ENCODE measurements at places on chromosomes 7 and 10. TPM values are rescaled to one million over a fixed set of nuclear protein-coding genes. Genes with fewer than 3 reads are reported as not detected.

DNAJC12 gene
- 5.9 TPM for polyA plus RNA-seq

DNA sequence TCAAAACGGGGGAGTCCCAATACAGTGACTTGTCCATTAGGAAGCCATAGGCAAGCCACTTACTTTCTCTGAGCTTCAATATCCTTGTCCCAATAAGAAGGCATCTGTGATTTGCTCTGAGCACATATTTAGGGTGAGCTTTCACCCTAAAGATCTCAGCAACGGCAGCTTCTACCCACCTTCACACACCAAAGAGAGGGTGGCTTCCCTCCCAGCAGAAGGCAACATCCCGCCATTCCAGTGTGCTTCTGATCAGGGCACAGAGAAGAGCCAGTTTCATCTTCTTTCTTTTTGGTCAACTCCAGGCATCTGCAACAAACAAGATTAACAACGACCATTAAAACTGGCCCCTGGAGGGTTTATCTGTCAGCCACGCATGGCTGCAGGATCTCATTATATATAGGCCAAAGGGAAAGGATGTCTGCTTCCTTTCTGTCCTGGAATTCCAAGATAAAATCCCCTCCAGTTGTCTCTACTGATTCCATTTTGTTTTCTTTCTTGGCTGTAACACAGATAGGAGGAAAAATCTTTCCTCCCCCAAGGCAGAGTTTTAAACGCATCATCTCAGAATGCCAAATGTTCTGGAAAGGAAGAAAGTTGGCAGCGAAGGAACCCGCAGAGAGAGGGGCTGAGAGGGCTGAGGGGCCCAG, 491 bp upstream of the SH2D4B start:
- DNase-seq: no peak

DNA sequence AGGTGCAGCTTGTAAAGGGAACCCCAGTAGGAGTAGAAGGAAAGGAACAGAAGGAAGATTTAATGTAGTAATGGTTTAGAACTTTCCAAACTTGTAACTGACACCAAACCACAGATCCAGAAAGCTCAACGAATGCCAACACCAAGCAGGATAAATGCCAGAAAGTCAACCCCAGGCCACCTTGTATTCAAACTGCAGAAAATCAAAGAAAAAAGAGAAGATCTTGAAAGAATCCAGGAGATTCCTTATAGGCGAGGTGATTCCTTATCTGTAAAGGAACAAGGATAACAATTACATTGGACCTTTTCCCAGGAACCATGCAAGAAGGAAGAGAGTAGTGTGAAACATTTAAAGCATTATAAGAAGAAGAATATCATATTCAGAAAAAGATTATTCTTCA, 93.6 kb downstream of the NKX6-2 start:
- no peak for DNase-seq

DNA sequence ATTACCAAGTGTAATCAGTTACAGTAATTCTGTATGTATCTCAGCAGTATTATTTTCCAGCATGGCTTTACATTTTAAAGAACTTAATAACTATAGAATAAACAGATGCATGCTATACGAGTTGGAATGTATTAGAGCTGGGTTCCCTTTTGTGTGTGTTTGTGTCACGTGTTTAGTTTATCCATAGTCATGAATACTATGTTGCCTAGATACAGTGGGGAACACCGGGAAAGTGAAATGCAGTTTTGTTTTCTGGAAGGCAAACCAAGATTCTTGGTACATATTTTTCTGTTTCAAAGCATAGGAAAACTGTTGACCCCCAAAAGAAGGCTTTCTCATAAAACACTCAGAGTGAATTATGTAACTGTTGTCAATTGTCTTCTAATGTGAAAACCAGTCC, 119.0 kb downstream of the FANK1 start:
- no peak for DNase-seq

STEAP2 gene
- 6.0 TPM for polyA plus RNA-seq

DNA sequence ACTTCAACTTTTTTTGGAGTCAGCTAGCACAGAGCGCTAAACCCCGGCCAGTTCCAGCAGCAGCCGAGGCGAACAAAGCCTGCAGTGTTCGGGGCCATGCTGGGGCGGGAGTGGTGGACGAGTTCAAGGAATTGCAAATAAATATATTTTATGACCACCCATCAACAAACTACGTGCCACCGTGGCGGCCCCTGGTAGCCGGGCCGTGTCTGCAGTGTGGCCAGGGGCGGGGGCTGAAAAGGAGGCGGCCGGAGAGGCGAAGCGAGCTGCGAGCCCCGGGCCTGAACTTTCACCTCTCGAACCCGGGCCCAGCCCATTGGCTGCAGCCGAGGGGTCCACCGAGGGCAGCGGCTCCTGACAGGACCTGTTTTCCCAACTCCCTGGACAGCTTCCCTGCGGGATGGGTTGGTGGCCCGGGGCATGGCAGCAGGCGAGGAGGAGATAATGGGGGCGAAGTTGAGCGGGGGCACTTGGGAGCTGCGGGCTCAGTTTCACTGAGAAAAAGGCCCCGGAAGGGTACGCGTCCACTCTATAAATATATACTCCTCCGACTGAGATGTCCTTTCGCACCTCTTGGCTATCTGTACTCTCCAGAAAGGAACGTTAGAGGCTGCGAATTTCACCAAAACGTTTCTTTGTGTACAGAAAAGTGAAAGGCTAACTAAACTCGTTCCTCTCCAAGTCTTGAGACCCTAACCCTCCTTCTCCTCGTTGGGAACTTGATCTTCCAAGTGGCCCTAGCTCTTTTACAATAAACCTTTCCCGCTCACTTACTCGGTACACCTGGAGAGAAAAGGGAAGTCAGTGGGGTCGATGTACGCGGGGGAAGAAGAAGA, 164.6 kb upstream of the PPP1R3A start:
- DNase-seq: peak; percentile 32

Measured in left lung (tissue), 14 donors.